Epithelial cell of esophagus (primary cell): ENCODE measurements at places on chromosomes 4 and X.

- DNase-seq = peak; percentile 97
Observed at GRCh38 chr4:139889264-139889663, 223.6 kb downstream of the MGST2 start.

GRCh38 chr4:47990145-47990544 is 26.3 kb downstream of the CNGA1 start:
- DNase-seq = no peak

DNA sequence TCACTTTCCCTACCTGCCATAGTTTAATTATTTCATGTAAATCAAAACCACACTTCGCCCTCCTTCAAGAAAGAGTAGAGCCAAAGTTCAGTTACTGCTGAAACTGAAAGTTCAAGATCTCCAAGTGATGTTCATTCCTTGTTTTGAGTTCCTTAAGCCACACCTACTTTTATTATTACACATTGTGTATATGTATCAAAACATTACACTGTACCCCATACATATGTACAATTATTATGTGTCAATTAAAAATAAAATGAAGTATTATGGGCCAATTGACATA is 892.3 kb upstream of the NDST4 start:
- DNase-seq = no peak

GRCh38 chr4:75207902-75208301 is 275.0 kb downstream of the PARM1 start:
- no peak for DNase-seq

GRCh38 chrX:68685685-68686084 is 38.2 kb downstream of the STARD8 start:
- no peak for DNase-seq

GRCh38 chr4:88223516-88223915 is 60.8 kb downstream of the PPM1K start:
- no peak for DNase-seq

DNA sequence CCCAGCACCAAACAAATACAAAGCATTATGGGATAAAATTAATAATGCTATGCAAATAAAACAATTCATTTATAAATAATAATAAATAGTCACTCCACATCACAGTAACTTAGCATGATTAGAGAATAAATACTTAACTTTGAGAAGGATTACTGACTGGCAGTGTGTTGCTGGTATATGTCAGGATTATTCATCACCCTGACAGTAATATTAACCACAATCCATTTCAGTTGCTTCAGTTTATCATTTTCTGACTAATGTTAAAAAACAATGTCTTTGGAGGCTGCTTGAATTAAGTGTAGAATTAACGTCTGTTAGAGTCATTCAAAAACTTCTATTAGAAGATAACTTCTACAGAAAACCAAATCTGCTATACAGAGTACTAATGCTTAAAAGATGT is 124.1 kb upstream of the MAB21L2 start:
- no peak for DNase-seq

GRCh38 chr4:151537687-151538086 is 128.7 kb downstream of the FHIP1A start:
- no peak for DNase-seq

- DNase-seq = no peak
Observed at GRCh38 chr4:95428291-95429070, 120.3 kb downstream of the UNC5C start.

GRCh38 chrX:111869639-111870034 is 6.3 kb upstream of the TRPC5OS start:
- peak; percentile 53 for DNase-seq

DNA sequence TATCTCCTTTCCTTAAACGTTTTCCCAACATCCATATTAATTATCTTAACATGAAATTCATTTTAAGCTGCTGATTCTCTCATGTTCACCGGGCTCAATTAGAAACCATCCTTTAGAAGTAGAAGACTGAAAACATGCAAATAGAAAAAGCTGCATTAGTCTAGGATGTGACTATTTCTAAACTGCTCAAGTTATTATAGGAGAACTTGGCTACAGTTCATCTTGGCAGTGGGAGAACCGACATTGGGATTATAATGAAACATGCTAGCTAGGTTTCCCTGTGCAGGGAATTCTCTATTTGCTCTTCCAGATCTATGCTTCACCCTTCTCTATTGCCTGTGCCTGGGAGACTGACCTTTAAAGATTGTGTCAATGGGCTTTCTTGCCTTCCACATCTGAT is 151.0 kb upstream of the PPARGC1A start:
- no peak for DNase-seq

DNA sequence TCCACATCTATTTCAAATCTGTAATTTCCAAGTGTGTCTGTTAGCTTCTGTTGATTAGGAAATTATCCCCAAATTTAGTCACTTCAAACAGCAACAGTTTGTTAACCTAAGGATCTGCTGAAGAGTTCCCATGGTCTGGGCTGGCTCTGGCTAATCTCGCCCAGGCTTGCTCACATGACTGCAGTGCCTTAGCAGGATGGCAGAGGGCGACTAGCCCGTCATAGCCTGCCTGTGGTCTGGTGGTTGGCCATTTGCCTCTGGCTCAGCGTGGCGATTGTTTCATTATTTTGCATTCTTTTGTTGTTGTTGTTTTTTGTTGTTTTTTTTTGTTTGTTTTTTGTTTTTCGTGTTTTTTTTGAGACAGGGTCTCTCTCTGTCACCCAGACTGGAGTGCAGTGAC is 264.0 kb downstream of the TRIML1 start:
- DNase-seq = peak; percentile 45

GRCh38 chr4:8089862-8090261 is 68.8 kb downstream of the ABLIM2 start:
- no peak for DNase-seq

GRCh38 chr4:105509291-105509690 is 35.4 kb upstream of the PPA2 start:
- DNase-seq = no peak

GRCh38 chr4:7792616-7793015 is 147.0 kb downstream of the AFAP1 start:
- DNase-seq = no peak

DNA sequence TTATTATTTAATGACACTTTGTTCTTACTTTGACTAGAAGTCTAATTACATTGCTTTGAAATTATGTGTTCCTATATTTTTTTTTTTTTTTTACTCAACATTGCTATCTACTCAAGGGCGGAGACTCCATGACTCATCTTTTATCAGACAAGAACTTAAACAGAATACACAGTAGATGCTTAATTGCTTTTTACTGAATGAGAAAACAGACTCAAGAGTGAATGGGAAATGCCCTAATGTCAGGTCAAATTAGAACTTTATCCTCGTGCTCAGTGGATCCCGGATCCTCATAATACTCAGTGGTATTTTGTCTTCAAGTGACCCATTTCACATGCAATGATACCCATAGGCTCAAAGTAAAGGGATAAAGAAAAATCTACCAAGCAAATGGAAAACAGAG is 954.5 kb upstream of the IGFBP7 start:
- no peak for DNase-seq

GRCh38 chr4:38582889-38583470 is 81.0 kb upstream of the KLF3 start:
- DNase-seq = no peak

GRCh38 chr4:8112672-8113071 is 45.9 kb downstream of the ABLIM2 start:
- DNase-seq = no peak

GRCh38 chr4:90542216-90542615 is 415.0 kb downstream of the CCSER1 start:
- DNase-seq = no peak

- peak; percentile 84 for DNase-seq
Observed at GRCh38 chr4:164572877-164573279, 181.1 kb upstream of the SMIM31 start.

- peak; percentile 38 for DNase-seq
Observed at GRCh38 chr4:80202741-80203553, 5.6 kb downstream of the PRDM8 start.

- no peak for DNase-seq
Observed at GRCh38 chrX:56385336-56385735, 153.2 kb downstream of the KLF8 start.

GRCh38 chr4:181078196-181078595 is 1165.0 kb upstream of the TENM3 start:
- DNase-seq = peak; percentile 4

DNA sequence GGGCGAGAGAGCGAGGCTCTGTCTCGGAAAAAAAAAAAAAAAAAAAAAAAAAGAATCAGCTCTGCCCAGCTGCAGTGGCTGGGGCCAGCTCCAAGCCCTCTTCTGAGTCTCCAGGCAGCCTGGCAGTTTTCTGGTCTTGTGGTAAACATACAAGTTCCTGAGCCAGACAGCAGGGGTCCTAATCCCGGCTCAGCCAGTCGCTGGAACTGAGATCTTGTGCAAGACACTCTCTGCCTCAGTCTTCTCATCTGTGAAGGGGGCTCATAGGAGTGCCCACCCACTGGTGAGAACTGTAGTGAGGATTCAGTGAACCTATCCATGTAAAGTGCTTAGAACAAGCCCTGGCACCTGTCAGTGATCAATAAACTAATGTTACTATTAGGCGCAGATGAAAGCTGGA is 41.8 kb downstream of the C4orf50 start:
- no peak for DNase-seq

- DNase-seq = no peak
Observed at GRCh38 chr4:173195109-173195508, 26.5 kb downstream of the GALNT7 start.

GRCh38 chr4:67288964-67289363 is 256.3 kb downstream of the CENPC start:
- DNase-seq = peak; percentile 18

DNA sequence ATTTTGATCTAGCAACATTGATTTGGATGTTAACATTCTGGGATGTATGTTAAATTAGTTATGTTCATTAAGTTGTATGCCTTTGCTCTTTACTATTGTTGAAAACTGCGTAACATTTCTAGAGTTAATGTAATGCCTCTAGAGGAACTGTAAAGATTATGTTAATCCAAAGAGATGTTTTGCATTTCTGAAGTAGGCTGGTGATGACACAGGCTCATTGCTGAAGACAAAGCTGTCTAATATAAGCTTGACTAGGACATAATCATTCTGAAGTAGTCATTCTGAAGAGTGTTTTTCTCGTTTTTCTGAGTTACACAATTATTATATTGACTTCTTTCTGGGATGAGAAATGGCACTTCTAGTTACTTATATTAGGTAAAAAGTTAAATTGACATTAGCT is 72.9 kb downstream of the LRP2BP start:
- no peak for DNase-seq

DNA sequence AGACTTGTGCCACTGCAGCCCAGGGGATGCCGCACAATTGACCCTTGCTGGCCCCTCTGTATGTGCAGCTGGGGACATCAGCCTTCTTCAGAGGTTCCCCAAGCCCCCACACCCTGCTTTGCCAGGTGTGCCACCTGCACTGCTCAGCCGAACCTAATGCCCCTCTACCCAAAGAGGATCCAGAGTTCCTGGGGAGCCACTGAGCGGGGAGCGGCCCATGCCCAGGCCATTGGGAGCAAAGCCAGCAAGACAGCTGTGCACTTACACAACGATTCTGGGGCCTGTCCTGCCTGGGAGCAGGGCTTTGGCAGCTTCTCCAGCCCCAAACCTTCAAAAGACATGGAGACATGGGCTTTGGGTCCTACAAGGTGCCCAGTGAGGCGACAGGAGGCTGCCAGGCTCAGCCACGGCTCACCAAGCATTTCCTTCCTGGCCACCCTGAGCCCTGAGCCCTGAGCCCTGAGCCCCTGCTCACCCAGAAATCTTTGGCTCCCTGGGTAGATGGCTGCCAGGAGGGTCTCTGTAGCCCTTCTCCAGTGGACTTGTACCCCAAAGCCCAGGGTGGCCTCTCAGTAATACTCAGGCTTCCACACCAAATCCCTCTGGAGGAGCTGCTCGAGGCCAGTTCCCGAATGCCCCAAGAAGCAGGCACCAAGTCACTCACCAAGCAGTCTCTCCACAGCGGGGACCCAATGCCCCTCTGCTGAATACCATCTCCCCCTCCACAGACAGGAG is 13.0 kb downstream of the PNMA6E start:
- DNase-seq = no peak

GRCh38 chr4:140448830-140449229 is 21.4 kb upstream of the CLGN start:
- DNase-seq = peak; percentile 6

GRCh38 chr4:19746377-19746776 is 505.3 kb upstream of the SLIT2 start:
- DNase-seq = no peak

DNA sequence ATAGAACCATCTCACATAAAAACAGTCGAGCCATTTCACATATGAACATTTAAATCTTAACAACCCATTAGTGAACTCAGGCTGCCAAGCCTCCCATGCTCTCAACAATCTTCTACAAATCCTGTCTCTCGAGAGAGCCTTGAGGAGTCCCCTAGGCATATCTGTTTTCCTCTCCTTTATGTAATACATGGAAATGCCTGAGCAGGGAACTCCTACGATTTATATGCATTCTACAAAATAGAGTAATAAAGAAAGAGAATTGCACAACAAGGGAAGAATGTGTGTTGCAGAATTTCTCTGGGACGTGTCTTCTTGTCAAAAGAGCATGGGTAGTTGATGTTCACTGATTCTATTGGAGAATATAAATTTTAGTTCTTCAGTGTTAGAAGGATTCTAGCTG is 101.8 kb upstream of the VCX2 start:
- DNase-seq = peak; percentile 11

- no peak for DNase-seq
Observed at GRCh38 chr4:42646013-42646784, 10.7 kb downstream of the ATP8A1 start.

DNA sequence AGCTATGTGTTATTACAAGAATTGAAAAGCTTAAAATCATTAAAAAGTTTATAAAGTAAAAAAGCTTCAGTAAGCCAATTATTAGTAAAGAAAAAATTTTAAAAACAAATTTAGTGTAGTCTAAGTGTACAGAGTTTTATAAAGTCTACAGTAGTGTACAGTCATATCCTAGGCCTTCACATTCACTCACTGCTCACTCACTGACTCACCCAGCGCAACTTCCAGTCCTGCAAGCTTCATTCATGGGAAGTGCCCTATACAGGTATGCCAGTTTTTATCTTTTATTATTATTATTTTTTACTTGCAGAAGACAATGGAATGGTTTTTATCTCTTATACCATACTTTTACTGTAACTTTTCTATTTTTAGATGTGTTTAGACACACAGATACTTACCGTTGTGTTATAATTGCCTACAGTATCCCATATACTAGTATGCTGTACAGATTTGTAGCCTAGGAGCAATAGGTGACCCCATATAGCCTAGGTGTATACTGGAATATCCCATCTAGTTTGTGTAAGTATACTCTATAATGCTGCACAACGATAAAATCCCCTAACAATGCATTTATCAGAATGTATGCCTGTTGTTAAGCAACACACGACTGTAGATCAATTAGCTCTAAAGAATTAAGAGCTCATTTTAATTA is 230.7 kb downstream of the DCLK2 start:
- peak; percentile 85 for DNase-seq

DNA sequence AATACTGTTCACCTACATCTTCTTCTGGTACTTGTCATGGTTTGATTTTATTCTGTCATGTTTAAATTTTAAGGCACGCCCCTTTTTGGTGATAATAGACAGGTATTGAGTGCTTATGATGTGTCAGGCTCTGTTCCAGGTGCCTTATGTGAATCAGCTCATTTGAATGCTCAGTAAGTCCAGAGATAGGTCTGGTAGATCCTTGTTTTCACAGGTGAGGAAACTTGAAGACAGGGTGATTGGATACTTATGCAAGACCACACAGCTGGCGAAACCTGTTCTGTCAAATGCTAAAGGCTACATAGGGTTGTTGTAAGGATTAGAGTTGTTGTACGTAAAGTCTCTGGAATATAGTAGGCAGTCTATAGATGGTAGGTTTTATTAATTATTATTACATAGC is 9.6 kb upstream of the SLC25A14 start:
- peak; percentile 93 for DNase-seq
